ENCODE measurements at places on chromosomes 12 and 14.
A peak's percentile ranks its signal among the peaks of the same experiment; 100 is the strongest.

DNA sequence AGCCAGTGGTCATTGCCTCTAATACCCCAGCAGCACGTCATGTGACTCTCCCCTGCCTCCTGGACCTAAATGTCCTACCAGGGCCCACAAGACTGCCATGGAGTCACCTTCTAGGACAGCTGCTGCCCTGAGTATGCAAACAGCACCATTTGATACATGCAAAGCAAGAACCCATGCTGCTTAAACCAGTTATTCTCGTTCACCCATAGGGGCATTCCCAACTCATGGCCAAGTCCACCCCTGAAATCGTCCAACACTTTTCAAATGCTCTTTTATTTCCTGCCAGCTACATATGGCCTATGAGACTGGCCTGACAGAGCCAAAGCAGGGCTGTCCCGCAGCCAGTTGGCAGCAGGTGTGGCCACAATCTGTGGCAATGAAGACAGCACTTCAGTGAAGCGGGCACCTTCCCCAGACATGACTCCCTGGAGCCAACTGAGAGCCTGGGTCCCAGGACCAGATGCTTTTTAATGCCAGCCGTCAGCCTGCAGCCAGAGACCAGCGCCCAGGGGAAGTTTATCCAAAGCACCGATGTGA is 99.9 kb downstream of the BCAT1 start:
- no peak for DNase-seq

DNA sequence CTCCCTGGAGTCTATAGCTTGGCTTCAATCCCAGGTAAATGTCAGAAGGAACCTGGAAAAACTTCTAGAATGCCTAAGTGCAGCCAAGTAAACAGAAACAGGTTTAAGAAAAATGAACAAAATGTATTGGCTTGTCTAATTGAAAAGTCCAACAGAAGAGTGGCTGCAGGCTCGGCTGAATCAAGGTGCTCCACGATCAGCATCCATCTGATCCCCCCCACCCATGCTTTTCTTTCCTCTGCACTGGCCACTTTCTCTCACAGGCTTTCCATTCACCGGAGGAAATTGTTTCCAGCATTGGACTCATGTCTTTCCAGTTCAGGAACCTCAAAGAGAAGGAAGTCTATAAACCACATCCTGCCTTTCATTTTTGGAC is 42.0 kb upstream of the C14orf180 start:
- no peak for DNase-seq

DNA sequence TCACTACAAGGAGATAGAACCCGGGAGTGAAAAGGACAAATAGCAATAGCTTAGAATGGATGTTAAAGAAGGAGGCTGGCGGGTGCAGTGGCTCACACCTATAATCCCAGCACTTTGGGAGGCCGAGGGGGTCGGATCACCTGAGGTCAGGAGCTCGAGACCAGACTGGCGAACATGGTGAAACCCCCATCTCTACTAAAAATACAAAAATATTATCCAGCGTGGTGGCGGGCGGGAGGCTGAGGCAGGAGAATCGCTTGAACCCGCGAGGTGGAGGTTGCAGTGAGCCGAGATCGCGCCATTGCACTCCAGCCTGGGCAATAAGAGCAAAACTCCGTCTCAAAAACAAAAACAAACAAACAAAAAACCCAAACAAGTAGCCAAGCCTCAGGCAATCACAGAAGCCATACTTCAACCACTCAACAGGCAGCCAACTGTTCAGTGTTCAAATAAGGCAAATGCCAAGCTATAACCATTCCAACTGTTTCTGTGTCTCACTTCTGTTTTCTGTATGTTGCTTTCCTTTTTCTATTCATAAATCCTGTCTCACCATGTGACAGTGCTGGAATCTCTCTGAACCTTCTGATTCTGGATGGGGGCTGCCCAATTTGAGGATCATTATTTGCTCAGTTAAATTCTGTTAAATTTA is 3.9 kb upstream of the SPTLC2 start:
- DNase-seq = no peak

- no peak for DNase-seq
Measured at GRCh38 chr14:66746316-66747006, 238.5 kb downstream of the GPHN start.

DNA sequence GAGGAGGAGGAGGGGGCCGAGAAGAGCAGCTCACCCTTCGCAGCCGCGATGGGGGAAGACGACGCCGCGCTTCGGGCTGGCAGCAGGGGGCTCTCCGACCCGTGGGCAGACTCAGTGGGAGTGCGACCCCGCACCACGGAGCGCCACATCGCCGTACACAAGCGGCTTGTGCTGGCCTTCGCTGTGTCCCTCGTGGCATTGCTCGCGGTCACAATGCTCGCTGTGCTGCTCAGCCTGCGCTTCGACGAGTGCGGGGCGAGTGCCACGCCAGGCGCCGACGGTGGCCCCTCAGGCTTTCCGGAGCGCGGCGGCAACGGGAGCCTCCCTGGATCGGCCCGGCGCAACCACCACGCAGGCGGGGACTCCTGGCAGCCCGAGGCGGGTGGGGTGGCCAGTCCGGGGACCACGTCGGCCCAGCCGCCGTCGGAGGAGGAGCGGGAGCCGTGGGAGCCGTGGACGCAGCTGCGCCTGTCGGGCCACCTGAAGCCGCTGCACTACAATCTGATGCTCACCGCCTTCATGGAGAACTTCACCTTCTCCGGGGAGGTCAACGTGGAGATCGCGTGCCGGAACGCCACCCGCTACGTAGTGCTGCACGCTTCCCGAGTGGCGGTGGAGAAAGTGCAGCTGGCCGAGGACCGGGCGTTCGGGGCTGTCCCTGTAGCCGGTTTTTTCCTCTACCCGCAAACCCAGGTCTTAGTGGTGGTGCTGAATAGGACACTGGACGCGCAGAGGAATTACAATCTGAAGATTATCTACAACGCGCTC is 745 bp downstream of the TRHDE start:
- DNase-seq = peak; percentile 84

GRCh38 chr12:28998662-28999120 is 150.4 kb upstream of the FAR2 start:
- peak; percentile 7 for DNase-seq

- DNase-seq = no peak
Measured at GRCh38 chr12:128994856-128995255, 141.6 kb downstream of the GLT1D1 start.

DNA sequence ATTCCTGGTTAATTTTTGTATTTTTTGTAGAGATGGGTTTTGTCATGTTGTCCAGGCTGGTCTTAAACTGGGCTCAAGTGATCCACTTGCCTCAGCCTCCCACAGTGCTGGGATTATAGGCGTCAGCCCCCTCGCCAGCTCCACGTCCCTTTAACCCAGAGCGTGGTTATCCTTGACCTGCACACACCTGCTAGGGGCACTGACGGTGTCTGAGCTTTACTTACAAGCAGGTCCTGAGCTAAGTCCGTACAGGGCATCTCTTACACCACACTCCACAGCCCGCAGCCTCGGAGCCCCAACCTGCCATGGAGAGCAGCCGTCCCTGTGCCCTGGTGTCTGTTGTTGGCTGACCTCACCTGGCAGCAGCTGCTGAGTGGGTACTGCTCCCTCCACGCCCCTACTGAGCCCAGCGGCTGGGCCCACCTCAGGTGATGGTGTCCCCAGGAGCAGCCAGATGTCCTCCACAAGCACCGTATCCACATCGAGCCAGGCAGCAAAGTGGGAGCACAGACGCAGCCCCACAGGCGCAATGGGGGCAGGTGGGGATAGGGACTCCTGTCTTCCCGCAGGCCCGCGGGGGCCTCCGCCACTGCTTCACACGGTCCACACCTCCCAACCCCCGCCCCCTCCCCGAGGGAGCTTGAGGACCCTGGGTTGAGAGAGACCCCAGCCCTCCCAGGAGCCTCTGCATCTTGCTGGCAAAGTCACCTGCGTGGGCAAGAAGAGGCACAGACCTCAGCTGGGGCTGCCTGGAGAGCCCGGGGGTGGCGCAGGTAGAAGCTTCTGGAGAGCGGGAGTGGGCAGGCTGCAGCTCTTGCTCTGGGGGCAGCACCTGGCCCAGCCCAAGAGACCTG is 325.4 kb upstream of the SFSWAP start:
- no peak for DNase-seq

Data from retina (tissue), 1 donor.